ENCODE measurements at places on chromosomes 7 and 10.

DNA sequence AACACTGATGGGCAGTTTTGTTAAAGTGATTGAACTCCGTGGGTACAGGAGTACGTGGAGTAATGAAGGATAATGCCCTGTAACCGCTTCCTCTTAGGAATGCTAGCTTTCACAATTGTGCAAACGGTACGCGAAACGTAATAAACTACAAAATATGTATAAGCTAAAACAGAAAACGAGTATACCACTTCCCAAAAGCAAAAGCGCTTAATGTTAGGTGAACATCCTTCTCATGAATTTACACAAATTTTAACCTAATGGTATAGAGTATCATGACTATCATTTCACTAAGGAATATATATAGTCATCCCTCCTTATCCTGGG, 395 bp upstream of the ZNF25 start:
- no peak for DNase-seq

DNA sequence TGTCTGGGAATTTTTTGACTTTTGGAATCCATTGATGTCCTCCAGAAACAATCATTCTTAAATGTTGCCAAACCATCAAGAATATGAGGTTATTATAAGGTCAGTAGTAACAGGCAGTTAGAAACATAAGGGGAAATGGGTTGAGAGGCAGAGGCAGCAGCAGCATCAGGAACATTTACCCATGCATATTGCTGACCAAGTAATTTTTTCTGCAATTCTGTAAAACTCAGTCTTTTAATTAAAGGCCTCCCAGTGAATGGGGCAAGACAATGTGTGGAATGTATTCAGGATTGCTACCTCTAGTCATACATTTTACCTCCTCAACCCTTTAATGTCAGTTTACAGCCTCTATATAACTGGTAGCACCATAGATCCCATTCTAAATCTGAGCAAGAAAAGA, 66.5 kb upstream of the SKAP2 start:
- no peak for DNase-seq

GRCh38 chr7:1693991-1694524, 24.0 kb downstream of the ELFN1 start:
- no peak for DNase-seq

DNA sequence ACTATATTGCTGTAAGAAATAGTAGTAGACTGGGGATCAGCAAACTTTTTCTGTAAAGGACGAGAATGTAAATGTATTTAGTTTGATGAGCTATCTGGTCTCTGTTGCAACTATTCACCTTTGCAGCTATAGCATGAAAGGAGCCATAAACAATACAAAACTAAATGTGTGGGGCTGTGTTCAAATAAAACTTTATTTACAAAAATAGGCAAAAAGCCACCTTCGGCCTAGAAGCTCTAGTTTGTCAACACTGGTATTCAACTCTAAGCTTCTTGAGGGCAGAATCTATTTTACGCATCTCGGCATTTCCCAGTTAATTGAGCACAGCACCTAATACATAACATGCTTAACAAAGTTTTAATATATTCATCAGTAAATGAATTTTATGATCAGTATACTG, 181.4 kb downstream of the SEMA3E start:
- DNase-seq, result no peak

GRCh38 chr10:86400705-86401587, 34.4 kb upstream of the GRID1 start:
- DNase-seq, result peak; percentile 76

DNA sequence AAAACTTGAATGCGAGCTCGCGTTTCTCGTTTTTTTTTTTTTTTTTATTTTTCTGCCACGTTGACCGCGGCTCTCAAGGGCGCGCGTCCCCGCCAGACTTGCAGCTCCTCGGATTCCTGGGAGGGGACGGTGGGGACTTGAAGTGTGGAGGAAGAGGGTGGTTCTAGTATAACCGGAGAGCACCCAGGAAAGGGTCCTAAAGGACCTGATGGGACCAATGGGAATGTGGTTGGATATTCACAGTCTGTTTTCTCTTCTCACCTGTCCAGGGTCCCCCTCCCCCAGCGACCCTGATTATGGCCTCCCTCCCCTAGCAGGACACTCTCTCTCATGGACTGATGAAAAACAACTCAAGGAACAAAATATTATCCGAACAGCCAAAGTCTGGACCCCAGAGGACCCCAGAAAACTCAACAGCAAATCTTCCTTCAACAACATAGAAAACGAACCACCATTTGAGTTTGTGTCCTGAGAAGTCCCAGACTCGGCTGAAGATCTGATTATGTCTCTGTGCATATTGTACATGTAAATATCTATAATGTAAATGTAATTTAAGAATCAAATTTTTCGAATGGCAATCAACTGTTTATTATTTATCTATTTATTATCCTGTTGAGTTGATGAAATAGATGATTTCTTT, 1.4 kb downstream of the PTF1A start:
- no peak for DNase-seq

GRCh38 chr7:100159099-100159623, 638 bp upstream of the TRAPPC14 start:
- no peak for DNase-seq

DNA sequence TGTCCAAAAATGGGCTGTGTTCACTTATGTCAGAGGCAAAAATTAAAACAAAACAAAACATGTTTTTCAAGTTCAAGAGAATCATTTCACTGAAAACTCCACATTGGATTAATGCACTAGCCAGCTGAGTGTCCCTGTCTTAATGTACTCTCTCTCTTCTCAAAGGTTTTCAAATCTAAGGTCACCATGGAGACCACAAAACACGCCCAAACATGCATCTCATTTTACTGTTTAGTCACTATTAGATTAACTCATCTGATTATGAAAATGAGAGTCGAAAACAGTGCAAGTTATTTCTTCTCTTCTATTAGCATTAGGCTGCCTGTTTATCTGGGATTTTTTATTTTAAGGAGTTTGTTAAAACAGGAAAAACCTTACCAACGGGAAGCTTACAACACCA, 70.8 kb upstream of the ASAH2 start:
- no peak for DNase-seq

- no peak for DNase-seq
Measured at GRCh38 chr10:3107426-3107961, 40.1 kb downstream of the PFKP start.

DNA sequence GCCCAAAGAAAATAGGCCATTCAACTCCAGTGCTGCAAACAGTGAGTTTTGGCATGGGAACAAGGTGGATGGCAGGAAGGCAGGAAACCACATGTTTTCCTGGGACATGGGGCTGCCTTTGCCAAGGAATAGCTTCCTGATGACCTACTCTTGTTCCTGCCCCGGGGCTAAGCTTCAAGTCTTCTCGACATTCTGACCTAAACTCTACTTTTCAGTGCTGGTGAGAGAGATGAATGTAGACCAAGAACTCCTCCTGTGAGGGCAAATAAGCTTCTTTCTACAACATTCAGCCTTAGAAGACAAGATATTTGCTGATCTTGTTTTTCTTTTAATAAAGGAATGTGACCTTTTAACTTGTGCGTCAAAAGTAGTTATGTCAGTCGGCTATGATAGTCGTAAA, 199.0 kb downstream of the GPR37 start:
- no peak for DNase-seq

GRCh38 chr10:86107131-86107530, 259.5 kb downstream of the GRID1 start:
- DNase-seq, result no peak

GRCh38 chr7:21572331-21573313, 29.8 kb downstream of the DNAH11 start:
- DNase-seq, result no peak

DNA sequence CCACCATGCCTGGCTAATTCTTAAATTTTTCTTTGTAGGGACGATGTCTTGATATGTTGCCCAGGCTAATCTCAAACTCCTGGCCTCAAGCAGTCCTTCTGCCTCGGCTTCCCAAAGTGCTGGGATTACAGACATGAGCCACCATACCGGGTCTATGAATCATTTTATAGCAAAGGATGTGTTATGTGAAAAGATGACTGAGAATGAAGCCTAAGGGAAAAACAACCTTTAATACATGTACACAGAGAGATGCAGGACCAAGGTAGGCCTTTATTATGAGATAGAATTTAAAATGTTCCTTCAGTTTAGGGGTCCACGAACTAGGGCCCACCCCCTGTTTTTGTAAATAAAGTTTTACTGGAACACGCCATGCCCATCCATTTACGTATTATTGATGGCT, 41.0 kb downstream of the UBE2H start:
- no peak for DNase-seq

Data from central memory CD4-positive, alpha-beta T cell (primary cell).